ENCODE measurements at places on chromosomes 4 and X.
A peak's percentile ranks its signal among the peaks of the same experiment; 100 is the strongest.

DNA sequence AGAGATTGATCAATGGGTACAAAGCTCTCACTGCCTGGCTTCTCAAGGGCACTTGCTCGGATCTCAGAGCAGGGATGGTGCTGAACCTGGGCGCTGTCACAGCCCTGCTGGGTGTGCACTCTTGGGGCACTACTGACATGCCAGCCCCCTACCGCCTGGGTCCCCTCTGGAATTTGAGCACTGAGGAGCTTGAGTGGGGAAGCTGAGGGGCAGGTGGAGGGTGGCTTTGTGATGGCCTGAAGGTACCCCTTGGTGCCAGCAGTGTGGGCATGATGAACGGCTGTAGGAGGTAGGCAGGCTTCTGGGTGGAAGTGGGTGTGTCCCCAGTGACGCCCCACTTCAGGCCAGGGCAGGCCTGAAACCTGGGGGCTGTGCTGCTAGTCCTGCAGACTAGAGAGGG, 379.1 kb upstream of the GRID2 start:
- H3K4me1 ChIP-seq = no peaks in the 10 kb centered on the region
- no peak overlapping the region for H3K4me3 ChIP-seq
- no peak overlapping the region for H3K27ac ChIP-seq
- no peak for DNase-seq
- no peaks in the 10 kb centered on the region for H3K27me3 ChIP-seq

DNA sequence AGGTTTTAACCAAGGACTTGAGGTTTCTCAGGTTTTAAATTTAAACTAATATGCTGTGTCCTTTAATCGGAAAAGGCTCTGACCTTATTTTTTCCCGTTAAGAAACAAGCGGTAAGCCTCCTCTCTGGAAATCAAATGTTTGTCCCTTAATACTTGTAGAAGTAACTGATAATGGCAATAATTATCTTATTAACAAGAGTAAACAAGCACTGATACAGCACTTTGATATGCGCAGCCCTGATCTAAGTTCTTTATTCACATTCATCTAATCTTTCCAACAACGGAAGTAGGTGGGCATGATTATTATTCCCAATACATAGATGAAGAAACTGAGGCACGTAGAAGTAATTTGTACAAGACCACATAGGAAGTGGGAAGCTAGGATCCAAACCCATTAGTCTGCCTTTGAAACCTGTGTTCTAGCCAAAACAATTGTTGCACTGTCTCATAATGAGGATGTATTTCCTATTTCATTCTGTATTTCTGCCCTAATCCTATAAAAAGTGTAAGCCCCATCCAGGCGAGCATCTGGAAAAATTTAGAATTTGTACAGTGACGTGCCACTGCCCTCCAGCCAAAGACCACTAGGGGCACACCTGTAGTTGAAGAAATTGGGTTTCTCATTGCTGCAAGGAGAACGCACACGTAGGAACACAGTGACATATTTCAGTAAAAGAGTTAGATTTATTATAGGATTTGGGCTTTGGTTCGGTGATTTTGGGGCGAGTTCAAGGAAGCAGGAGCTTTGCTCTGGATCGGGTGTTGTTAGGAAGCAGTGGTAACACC, 606 bp downstream of the CXorf58 start:
- H3K4me3 ChIP-seq = peak overlapping the region; percentile 43
- peaks cover 10% of the 10 kb centered on the region for H3K4me1 ChIP-seq
- H3K36me3 ChIP-seq = no peaks in the 10 kb centered on the region
- peak overlapping the region; percentile 87 for H3K27ac ChIP-seq
- DNase-seq = no peak

DNA sequence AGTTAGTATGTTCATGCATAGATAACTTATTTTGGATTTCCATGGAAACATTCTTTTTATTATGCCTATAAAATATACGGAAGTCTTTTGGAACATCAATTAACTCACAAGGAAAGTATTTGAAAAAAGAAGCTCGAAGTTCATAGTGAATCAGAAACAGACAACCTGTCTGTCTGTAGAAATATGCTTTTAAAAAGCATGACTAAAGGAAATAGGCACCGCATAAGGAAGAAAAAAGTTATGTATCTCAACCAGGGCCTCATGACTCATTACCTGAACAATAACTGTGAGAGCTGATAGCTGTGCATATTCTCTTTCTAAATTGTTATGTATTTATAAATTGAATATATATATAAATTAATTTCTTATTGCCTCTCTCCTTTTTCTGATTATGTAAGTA, 324.1 kb downstream of the TLL1 start:
- H3K4me1 ChIP-seq = no peaks in the 10 kb centered on the region
- no peak overlapping the region for H3K27ac ChIP-seq
- H3K36me3 ChIP-seq = no peaks in the 10 kb centered on the region
- H3K4me3 ChIP-seq = no peak overlapping the region

DNA sequence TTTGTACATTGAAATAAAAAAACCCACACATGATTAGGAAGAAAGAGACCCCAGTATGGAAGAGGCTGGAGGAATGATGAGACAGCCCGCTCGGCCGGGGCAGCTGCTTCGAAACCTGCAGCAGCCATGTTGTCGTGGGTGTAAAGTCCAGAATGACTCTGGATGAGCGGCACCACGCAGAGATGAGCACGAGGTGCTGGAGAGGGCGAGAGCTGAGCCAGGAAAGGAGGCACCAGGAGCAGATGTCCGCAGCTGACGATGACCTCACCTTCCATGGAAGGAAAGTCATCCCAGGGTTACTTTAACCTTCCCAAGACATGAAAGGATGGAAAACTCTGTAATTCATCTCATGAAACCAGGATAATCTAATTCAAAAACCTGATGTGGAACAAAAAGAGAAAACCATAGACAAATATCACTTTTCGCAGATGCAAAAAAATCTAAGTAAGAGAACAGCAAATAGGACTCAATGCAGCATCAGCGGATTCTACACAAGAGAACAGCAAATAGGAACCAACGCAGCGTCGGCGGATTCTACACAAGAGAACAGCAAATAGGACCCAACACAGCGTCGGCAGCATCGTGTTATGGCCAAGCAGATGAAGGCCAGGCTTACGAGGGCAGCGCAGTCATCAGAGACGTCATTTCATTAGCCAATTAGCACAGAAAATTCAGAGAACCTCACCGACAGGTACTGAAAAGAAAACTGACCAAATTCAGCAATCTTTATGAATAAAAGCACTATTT, 25.9 kb upstream of the SPON2 start:
- DNase-seq = no peak
- no peak overlapping the region for H3K4me3 ChIP-seq
- H3K27me3 ChIP-seq = no peaks in the 10 kb centered on the region

- no peak overlapping the region for H3K27ac ChIP-seq
- no peak for DNase-seq
- no peaks in the 10 kb centered on the region for H3K27me3 ChIP-seq
- H3K4me3 ChIP-seq = no peak overlapping the region
- H3K4me1 ChIP-seq = peaks cover 23% of the 10 kb centered on the region
Observed at GRCh38 chr4:165293061-165293460, 34.4 kb upstream of the MSMO1 start.

- H3K36me3 ChIP-seq = no peaks in the 10 kb centered on the region
- H3K27ac ChIP-seq = no peak overlapping the region
- H3K4me1 ChIP-seq = no peaks in the 10 kb centered on the region
- H3K4me3 ChIP-seq = no peak overlapping the region
Observed at GRCh38 chr4:152972821-152973628, 36.9 kb downstream of the FHDC1 start.

DNA sequence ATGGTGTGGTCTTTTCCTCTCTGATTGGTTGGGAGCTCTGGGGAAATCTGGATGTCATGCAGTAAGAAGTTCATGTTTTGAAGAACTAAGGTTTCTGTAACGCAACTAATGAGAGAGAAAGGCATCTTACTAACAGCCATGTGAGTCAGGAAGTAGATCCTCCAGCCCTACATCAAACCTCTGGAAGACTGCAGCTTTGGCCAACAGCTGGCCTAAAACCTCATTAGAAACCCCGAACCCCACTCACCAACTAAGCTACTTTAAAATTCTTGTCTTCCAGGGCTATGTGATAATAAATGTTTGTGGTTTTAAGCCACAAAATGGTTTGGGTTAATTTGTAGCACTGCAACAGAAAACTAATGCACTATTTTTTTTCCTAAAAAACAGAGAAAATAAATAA, 549.0 kb upstream of the GRID2 start:
- H3K36me3 ChIP-seq = no peaks in the 10 kb centered on the region
- H3K27me3 ChIP-seq = no peaks in the 10 kb centered on the region
- no peak overlapping the region for H3K4me3 ChIP-seq
- H3K27ac ChIP-seq = no peak overlapping the region
- H3K4me1 ChIP-seq = no peaks in the 10 kb centered on the region
- DNase-seq = no peak

DNA sequence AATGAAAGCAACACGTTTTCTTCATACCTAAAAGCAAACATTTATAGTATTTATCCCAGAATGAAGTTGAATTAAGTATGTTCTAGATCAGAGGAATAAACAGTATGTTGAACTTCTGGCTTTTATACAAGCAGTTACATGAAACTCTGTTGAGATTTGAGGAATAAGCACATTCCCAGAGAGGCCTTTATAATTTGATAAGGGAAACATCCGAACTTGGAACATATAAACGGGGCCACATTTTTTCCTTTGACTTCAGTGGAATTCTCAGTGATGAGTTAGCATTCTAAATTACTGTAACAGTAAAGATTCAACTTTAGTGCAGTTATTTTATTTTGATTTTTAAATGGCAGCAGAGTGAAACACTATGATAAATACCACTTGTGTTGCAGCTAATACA, 119.5 kb downstream of the GLRA3 start:
- DNase-seq = no peak
- no peaks in the 10 kb centered on the region for H3K27me3 ChIP-seq
- no peaks in the 10 kb centered on the region for H3K4me1 ChIP-seq
- no peak overlapping the region for H3K4me3 ChIP-seq
- H3K27ac ChIP-seq = no peak overlapping the region

DNA sequence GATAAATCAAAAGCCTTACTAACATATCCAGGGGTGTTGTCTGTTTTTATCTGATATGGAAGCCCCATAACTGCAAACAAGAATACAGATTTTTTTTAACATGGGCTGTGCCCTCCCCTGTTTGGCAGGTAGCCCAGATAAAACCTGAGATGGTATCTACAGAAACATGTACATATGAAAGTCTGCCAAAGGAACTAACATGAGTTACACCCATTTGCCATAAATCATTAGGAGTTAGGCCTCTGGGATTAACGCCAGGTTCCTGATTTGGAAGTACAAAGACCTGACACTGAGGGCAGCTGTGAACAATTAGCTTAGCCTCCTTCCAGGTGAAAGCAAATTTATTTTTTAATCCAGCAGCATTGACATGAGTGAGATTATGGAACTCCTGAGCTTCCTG, 264.3 kb downstream of the TECRL start:
- no peaks in the 10 kb centered on the region for H3K36me3 ChIP-seq
- no peak overlapping the region for H3K4me3 ChIP-seq
- no peak overlapping the region for H3K27ac ChIP-seq
- DNase-seq = no peak

GRCh38 chrX:141903400-141904155, at the start of gene MAGEC1:
Gene MAGEC1, plus strand, starts transcription at chrX:141903894. Its CDS starts 1,179 bp downstream, at chrX:141905073.
- H3K27me3 ChIP-seq = no peaks in the 10 kb centered on the region
- no peak within 1 kb of the TSS for H3K4me3 ChIP-seq
- DNase-seq = no peak
- H3K4me1 ChIP-seq = no peaks in the 10 kb centered on the region
- no peaks in the 10 kb centered on the region for H3K36me3 ChIP-seq

DNA sequence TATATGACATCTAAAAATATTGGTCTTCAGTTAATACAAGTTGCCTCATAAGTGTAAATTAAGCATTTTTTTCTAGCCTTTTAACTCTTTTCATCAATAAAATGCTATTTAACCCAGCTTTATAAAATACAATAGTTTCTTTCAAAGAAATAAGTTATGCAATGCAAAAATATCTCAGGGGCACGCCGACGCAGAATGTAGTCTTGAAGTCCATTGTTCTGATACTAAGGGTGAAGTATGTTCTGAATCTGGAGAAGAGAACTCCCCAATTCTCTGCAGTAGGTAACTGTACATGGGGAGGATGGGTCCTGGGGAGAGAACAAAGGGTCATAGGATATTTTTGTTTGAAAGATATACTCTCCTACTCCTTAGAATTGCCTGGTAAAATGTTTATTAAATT, 256.6 kb upstream of the NDST4 start:
- no peaks in the 10 kb centered on the region for H3K27me3 ChIP-seq
- no peak overlapping the region for H3K4me3 ChIP-seq
- no peaks in the 10 kb centered on the region for H3K4me1 ChIP-seq
- H3K27ac ChIP-seq = no peak overlapping the region
- DNase-seq = no peak

GRCh38 chrX:38305971-38306370, 21.3 kb downstream of the RPGR start:
- DNase-seq = no peak
- H3K4me3 ChIP-seq = no peak overlapping the region
- no peaks in the 10 kb centered on the region for H3K36me3 ChIP-seq
- no peak overlapping the region for H3K27ac ChIP-seq
- no peaks in the 10 kb centered on the region for H3K27me3 ChIP-seq

GRCh38 chrX:16258882-16259281, 91.6 kb downstream of the MAGEB17 start:
- H3K36me3 ChIP-seq = no peaks in the 10 kb centered on the region
- H3K27ac ChIP-seq = no peak overlapping the region
- H3K4me1 ChIP-seq = no peaks in the 10 kb centered on the region
- H3K4me3 ChIP-seq = no peak overlapping the region
- DNase-seq = no peak

DNA sequence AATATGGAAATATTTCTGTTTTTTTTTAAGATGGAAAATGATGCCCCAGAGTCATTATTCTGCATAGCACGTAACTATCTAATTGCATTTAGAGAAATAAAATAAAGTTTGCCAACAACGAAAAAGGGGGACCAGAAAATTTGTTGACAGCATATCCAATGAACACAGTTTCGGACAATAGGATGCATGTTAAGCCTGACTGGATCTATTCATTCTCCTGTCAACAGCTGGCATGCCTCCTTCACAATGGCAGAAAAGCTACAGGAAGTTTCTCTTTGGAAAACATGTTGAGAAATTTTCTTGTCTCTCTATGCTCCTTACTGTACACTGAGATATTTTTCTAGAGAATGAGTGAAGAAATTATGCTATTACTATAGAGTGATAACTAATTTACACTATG, 262.5 kb downstream of the GRID2 start:
- no peaks in the 10 kb centered on the region for H3K36me3 ChIP-seq
- H3K4me1 ChIP-seq = no peaks in the 10 kb centered on the region
- no peak overlapping the region for H3K27ac ChIP-seq
- H3K4me3 ChIP-seq = no peak overlapping the region

DNA sequence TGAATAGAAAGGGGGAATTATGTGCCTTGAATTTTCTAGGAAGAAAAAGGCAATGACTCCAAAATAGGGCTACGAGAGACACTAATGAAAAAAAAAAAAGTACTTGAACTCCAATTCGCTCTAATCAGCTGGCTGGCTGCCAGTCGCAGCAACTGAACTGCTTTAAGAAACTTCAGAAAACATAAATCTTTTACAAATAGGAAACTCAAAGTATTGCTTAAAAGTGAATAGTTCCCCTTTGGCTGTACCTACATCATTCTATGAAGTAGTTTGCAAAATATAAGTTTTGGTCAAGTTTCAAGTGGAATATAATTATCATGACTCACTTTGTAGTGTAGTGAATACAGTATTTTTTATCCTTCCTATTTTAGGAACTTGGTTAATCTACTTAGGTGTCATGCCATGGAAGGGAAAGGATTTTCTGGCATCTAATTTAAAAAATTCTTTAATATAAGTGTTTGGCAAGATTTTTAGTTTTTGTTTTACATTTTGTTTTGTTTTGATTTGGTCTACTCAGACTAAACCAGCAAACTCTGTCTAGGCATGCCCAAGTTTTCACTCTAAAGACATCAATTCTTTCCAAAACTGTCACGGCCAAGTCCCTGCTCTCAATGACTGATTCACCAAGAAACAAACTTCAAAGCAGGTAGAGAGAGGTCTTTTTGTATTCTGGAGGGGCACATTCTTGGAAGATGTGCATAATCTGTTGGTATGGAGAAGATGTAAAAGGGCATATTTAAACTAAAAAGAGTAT, 382.4 kb upstream of the GALNT7 start:
- H3K27ac ChIP-seq = no peak overlapping the region
- no peaks in the 10 kb centered on the region for H3K4me1 ChIP-seq
- H3K27me3 ChIP-seq = no peaks in the 10 kb centered on the region

All from CD8-positive, alpha-beta memory T cell (primary cell).